ENCODE measurements at places on chromosomes 6 and 20.

GRCh38 chr20:33659341-33660034 lies 2.6 kb upstream of the C20orf144 start:
- DNase-seq, result no peak

DNA sequence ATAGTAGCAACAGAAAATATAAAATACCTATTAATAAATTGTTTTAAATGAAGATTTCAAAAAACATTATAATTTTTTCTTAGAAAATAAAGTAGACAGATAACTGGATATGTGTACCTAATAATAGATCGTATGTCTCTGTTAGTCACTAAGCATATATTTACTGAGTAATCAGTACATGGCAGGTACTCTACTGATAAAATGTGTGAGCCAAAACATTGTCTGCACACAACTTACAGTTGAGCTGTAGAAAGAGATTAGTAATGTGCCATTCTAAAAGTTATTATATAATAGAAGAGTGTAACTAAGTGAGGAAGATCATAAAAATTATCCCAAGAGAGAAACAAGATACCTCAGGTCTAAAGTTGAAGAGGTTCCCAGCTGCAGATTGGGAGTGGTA lies 929.9 kb upstream of the EPHA7 start:
- DNase-seq, result no peak

- no peak for DNase-seq
Measured at GRCh38 chr6:5149891-5150290, 64.8 kb downstream of the PPP1R3G start.

- DNase-seq, result peak; percentile 85
Measured at GRCh38 chr20:1469925-1470571, 3.4 kb upstream of the NSFL1C start.

- no peak for DNase-seq
Measured at GRCh38 chr20:20480126-20480525, 112.2 kb downstream of the INSM1 start.

- no peak for DNase-seq
Measured at GRCh38 chr6:166540631-166541331, 45.7 kb downstream of the RAMACL start.

GRCh38 chr20:47696856-47697255 lies 88.4 kb downstream of the SULF2 start:
- DNase-seq, result no peak

GRCh38 chr20:18628330-18628920 lies 40.6 kb downstream of the DTD1 start:
- DNase-seq, result no peak

- DNase-seq, result no peak
Measured at GRCh38 chr20:15802020-15802419, 771.2 kb downstream of the KIF16B start.

- no peak for DNase-seq
Measured at GRCh38 chr6:149153100-149153499, 164.4 kb upstream of the TAB2 start.

DNA sequence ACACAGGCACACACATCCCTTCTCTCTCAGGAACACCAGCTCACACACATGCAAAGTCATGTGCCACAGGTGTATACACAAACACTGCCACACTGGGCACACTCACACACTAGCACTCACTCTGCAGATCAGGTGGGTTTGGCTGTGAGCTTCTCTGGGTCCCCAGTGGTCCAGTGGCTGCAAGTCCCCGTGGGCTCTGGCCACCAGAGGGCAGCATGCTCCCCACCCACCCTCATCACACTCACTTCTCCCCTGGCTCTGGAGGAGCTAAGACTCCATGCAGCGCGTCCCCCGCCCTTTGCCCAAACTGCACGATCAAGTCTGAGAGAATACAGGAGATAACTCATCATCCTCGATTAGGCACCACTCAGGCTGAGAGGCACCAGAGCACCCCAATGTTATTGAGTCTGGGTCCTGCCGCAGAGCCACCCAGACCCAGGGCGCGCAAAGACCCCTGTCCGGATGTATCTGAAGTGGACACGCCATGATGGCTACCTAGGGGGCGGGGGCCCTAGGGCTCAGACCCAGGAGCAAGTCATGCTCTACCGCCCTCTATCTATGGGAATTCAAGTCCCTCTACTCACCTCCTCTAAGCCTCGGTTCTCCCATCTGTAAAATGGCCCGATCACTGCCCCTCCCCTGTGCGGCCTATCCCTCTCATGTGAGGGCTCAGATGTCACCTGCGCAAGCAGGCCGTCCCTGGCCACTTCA lies 90.5 kb downstream of the GRM4 start:
- peak; percentile 65 for DNase-seq

DNA sequence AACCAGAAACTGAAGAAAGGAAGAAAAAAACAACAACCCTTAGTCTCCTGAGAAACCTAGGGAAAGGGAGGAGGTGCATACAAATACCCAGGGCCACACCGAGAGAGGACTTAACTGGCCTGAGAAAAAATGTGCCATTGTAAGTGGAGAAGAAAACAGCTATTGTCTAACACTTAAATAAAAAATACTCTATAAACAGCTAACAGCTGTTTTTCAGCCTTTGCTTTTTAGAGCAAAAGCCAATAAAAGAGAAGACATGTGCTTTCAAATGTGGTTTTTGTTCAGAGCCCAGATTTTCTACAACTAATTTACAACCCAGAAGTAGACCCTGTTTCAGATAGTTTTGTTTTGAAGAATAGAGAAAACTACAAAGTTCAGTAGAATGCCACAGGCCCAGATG lies 56.0 kb upstream of the SLC22A16 start:
- DNase-seq, result no peak

- DNase-seq, result peak; percentile 97
Measured at GRCh38 chr6:150667977-150668716, 68.5 kb downstream of the PLEKHG1 start.

DNA sequence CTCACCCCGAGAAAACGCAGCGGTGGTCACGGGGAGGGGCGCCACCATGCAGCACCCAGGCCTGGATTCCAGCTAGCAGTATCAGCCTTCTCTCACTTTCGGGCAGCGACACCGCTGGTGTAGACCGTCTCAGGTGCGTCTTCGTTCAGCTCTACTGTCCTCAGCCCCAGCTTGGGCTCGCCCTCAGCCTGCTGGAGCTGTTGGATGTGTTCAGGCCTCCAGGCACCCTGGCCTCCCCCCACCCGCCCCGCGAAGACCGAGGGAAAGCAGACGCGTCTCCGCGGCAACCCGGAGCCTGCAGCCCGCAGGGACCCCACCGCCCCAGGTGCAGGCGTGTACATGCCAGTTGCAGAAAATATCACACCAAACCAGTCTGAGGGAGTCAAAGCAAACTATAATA lies 60.8 kb upstream of the CARMIL1 start:
- DNase-seq, result no peak

- no peak for DNase-seq
Measured at GRCh38 chr6:87772597-87773530, 70.8 kb upstream of the AKIRIN2 start.

GRCh38 chr6:10831609-10832008 lies 6.7 kb downstream of the MAK start:
- no peak for DNase-seq

DNA sequence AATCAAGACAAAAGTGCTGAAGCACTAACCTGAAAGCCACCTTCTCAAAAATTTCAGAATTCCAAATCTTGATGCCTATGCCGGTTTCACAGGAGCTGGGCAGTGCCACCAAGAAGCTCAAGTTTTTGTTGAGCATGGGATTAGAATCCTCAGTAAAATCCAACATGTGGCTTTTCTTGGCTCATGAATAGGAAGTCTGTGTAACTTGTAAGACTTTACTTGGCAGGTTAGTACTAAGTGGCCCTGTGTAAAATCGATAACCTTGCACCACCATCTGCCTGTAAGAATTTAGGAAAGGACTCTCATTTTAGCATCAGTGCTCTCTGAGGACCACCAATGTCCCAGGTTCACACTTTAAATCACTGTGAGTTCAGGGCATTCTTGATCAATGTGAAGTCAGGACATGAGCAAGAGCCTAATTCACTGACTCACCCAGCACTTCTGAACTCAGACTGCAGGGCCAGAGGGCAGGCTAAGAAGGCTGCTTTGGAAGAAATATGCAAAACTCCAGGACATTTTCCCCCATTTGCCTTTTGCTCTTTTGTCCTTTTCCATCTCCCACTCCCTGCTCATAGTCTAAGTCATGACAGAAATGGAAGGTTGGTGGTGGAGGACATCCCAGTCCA lies 113.2 kb downstream of the EDN1 start:
- DNase-seq, result no peak

GRCh38 chr6:46325561-46326530 lies 155.1 kb upstream of the ENPP5 start:
- peak; percentile 26 for DNase-seq

DNA sequence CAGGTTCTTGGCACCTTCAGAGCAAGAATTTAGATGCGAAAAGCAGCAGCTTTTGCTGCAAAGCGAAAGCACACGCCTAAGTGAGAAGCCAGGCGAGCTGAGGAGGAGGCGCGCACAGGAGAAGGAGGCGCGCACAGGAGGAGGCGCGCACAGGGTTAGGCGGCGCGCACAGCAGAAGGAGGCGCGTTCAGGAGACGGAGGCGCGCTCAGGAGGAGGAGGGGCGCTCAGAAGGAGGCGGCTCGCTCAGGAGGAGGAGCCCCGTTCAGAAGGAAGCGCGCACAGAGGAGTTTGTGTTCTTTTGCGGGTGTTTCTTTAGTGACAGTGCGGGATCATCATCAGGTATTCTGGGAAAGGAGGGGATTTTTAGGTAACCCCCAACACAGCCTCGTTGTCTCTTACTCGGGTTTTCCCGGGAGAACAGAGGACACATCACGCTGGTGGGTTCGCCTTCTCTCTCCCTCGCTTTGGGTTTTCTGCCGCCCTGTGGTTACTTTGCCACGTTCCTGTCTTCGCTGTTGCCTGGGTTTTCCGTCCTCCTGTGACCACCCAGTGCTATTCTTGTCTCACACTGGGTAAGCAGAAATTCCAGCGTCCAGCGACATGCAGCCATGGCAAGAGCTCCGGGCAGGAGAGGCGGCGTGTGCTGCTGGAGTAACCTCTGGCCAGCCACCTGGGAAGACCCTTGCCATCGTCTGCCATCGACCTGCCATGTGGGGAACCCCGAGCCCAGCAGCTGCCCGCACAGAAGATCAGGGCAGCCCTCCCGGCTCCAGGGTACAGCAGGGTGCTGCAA lies 47.0 kb downstream of the WDR27 start:
- peak; percentile 67 for DNase-seq

DNA sequence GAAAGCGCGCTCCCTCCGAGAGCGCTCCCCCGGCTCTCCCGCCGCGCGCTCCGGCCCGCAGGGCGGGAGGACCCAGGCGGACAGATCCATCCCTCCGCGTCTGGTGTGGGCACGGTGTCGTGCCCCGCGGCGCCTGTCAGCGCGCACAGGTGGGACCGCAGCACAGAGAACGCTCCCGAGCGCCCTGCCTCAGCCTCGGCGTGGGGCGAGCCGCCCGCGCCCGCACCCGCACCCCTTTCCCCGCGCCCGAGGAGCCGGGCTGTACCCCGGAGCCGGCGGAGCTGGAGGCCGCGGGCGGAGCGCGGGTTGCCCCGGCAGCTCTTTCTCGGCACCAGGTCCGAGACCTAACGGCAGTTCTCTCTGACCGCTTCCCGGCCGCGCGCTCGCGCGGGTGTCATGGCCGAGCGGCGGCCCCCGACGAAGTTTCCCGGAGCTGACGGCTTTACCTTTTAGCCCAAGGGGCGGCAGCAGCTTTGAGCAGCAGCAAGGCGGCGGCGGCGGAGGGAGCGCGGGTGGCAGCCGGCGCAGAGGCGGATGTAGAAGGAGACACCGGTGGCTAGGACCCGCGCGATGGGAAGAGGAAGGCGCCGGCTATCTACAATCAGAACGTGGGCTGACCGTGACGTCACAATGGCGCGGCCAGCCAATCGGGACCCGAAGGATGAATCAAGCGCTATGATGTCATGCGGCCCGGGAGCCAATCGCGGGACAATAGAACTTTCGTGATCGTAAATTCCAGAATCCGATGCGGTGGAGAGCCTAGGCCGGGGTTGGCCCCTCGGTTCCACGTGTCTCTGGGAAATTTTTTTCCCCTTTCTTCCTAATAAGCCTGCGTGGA lies at the start of gene ELOVL5:
ELOVL5 (minus strand) TSS at position 580 of the 838 bp plus-strand sequence. CDS start 53,251 bp downstream, outside the sequence.
- peak; percentile 98 for DNase-seq

- peak; percentile 71 for DNase-seq
Measured at GRCh38 chr6:149862922-149863697, 1.0 kb downstream of the LRP11 start.

DNA sequence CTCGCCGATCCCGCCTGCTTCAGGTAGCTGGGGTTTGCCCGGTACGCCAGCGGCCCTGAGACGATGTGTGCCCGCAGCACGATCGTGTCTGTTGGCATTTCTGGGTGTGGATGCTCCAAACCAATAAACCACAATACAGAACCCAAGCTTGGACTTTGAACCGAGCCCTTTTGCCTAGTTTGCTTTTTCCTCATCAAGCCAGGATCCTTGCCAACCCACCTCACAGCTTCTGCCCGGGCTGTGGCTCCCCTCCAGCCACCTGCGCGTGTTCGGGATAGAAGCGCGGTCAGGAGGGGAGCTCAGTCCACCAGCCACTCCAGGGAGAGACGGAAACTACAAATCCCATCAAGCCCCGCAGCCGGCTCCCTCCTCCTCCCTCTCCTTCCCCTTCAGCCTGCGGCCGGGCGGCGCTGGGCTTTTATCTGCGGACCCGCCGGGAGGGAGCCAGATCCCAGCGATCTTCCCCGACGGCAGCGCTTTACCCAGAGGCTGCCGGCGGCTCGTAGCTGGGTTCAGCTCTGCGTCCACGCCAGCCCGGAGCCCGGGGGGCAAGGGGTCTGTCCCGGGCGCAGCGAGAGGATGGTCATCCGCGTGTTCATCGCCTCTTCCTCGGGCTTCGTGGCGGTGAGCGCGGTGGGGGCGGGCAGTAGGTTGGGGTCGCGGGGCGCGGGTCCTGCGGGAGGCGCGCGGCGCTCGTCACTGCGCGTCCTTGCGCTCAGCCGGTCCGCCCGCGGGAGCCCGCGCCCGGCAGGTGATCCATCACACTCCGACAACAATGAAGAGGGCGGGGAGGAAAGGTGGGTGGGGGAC lies at the start of gene SH3BGRL2:
SH3BGRL2 (plus strand) TSS at position 447 of the 810 bp plus-strand sequence; CDS start at position 580, 133 bp downstream.
- DNase-seq, result peak; percentile 85

DNA sequence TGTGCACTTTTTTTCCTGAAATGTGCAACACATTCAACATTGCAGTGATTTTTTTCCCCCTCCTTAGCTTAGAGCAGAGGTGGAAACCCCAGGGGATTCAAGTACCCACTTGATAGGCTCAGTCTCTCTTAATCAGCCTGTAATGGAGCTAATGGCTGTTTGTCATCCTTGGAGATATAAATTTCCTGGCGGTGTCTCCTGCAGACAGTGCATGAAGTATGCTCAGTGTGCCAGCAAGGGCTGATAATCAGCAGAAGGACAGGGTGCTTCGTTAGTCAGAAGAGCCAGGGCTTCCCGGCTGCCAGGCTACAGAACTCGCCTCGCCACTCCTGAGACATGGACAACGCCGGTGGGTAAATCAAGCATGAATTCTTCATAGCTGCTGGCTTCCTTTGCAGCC lies 69.8 kb upstream of the PHACTR2 start:
- DNase-seq, result no peak

DNA sequence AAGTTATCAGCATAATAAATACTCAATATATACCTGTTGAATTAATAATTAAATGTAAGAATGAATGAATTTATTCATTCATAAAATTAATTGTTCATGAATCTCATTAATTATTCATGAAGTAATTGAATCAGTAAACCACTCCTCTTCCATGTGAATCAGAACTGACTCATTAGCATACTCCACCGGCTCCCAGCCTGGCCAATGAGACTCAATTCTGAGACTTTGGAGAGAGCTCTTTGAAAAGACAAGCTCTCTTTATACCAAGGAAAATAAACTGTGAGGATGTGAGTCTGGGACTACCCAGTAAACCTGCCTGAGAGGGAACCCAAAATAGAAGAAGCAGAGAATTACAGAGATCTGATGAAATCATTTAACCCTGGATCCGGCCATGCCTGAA lies 8.4 kb upstream of the SLC2A10 start:
- no peak for DNase-seq

- DNase-seq, result no peak
Measured at GRCh38 chr6:86042214-86042613, 399.5 kb upstream of the SYNCRIP start.

Data from renal pelvis (tissue), 12 donors.